Activated CD8-positive, alpha-beta memory T cell treated with anti-CD3 and anti-CD28 coated beads for 1 hour (primary cell): ENCODE measurements at places on chromosomes 5 and 9.

DNA sequence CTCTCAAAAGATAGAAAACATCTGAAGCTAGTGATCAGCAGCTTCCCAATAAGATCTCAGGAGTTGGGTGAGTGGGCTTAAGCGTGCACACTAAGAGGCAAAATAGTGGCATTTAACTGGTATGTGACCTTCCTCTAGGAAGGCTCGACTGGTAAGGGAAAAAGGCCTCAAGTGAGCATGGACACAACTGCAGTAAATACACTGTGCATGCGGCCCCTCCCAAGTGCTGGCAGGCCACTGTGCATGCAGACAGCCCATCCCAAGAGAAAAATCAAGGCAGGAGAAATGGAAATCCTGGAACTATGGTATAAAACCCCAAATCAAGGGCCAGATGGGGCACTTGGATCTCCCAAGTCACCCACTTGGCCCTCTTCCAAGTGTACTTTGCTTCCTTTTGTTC, 112.7 kb downstream of the SMC2 start:
- no peak for DNase-seq

- no peak for DNase-seq
Observed at GRCh38 chr9:95645992-95646391, 129.2 kb upstream of the PTCH1 start.

GRCh38 chr9:25562101-25562500, 116.1 kb downstream of the TUSC1 start:
- DNase-seq, result no peak

GRCh38 chr5:138807182-138807581, 54.0 kb downstream of the CTNNA1 start:
- no peak for DNase-seq

GRCh38 chr5:56492812-56493211, 259.7 kb upstream of the ANKRD55 start:
- no peak for DNase-seq

DNA sequence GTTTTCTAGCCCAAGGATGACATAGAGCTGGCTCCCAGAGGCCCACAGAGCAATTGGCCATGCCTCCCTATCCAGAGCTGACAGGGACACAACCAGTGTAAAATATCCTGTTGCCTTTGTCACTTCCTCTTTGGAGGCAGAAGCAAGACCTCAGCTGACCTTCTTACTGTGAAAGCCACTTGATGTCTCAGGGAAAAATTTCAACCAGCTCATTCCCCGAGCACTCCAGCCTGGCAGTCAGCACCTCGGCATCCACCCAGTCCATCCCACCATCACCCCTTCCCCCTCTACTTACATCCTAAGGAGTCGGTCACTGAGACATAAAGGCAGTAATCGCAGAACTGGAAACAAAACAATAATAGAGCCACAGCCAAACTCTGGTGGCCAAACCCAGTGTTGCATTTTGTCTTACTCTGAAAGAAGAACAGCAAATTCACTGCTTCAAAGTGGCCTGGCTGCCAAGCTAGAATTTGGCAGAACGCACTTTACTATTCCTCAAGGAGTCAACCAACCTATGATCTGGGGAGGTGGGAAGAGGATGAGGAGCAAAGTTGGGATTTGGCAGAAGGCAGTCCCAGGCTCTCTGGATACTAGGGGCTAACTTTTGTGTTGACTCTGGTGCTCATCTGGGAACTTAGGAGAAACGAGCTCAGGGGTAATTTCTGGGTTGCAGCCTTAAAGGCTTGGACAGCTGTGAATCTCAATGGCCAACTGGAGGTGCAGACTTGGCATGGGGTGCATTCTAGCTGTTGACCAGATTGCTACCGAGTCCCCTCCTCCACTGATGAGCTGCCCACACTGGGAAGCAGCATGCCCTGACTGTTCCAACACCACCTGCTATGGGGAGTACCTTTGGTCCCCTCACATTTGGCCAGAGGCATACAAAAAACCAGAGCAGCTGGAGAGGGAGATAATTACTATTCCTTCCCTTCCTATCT, 13.6 kb downstream of the NIPAL4 start:
- DNase-seq, result no peak

GRCh38 chr5:133914434-133914833, 54.0 kb downstream of the C5orf15 start:
- no peak for DNase-seq

- no peak for DNase-seq
Observed at GRCh38 chr9:37953775-37954437, 50.0 kb upstream of the SLC25A51 start.

GRCh38 chr9:136131629-136132511, 13.2 kb upstream of the TMEM250 start:
- DNase-seq, result no peak

- DNase-seq, result no peak
Observed at GRCh38 chr5:124451721-124452383, 294.6 kb downstream of the ZNF608 start.

GRCh38 chr5:140348104-140348503, 1.7 kb upstream of the HBEGF start:
- no peak for DNase-seq

- DNase-seq, result no peak
Observed at GRCh38 chr5:87266914-87267573, 639 bp upstream of the RASA1 start.

GRCh38 chr9:33381231-33381791, 21.1 kb downstream of the AQP7 start:
- no peak for DNase-seq

- no peak for DNase-seq
Observed at GRCh38 chr9:129786481-129786880, 16.5 kb upstream of the TOR1B start.

DNA sequence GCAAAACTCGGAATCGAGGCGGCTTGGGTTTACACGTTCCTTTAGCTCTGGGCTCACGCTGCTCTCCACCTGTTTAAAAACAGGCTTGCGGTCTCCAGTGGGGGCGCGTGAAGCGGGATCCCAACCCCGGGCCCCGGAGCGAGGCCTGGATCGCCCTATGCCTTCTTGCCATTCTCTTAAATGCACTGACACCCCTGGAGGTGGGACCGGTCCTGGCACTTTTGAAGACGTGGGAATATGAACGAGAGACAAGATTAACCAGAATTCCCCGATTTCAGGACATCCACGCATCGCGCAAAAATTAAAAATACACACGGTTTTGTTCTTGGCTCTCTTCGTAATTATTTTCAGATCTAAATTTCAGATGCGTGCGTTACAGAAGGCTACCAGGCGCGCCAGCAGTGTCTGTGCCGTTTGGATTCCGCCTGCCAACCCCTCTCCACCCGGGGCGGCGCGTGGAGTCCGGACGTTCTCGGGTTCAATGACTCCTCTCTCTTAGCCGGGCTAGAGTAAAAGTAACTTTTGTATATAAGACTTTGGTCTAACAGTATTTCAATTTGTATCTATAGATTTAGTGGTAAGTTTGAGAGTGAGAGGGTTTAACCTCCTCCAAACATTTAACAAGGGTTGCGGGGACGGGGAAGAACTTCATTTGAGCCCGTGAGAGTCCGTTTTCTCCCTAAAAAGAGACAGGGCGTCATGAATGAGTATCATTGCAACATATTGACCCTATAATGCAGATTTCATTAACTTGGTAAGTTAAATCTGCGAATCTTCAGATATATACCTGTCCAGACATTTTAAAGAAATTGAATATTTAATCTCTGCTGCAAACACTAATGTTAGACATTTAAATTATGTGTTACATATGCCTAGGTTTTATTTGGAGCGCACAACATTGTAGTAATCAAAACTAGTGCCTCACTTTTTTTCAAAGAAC, 3.8 kb downstream of the FOXD1 start:
- DNase-seq, result no peak

DNA sequence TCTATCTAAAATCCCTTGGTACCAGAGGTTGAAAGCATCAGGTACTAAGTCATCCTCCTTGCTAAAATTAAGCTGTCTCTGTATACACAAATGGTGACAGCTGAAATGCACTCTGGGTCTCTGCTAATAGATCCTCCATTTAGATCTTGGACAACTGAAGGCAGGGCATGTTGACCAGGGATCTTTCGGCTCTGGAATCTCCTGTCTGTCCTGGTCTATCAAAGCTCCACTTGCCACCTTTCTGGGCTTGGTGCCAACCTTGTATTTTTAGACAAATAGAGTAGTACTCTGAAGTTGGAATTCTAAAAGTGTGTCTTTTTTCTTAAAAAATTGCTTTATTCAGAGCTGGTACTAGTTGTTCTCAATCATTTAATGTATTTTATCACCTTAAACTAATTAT, 135.2 kb upstream of the HMHB1 start:
- DNase-seq, result no peak
